Activated CD4-positive, alpha-beta memory T cell treated with anti-CD3 and anti-CD28 coated beads for 36 hours (primary cell): ENCODE measurements at places on chromosomes 16 and 17. TPM values are rescaled to one million over a fixed set of nuclear protein-coding genes. Genes with fewer than 3 reads are reported as not detected.

- H3K36me3 ChIP-seq, result no peaks in the 10 kb centered on the region
- H3K27ac ChIP-seq, result no peak overlapping the region
- no peak for DNase-seq
- H3K27me3 ChIP-seq, result peaks cover 45% of the 10 kb centered on the region
- H3K4me1 ChIP-seq, result peaks cover 14% of the 10 kb centered on the region
These were observed 3.7 kb downstream of the RHBDL3 start for GRCh38 chr17:32269377-32269776.

- DNase-seq, result peak; percentile 59
- H3K36me3 ChIP-seq, result peaks cover 37% of the 10 kb centered on the region
- H3K4me1 ChIP-seq, result peaks cover 46% of the 10 kb centered on the region
These were observed 668 bp downstream of the USP36 start for GRCh38 chr17:78839762-78840529.

- peaks cover 3% of the 10 kb centered on the region for H3K27me3 ChIP-seq
- peaks cover 15% of the 10 kb centered on the region for H3K4me1 ChIP-seq
These were observed 12.7 kb upstream of the N4BP1 start for GRCh38 chr16:48622456-48623303.

DNA sequence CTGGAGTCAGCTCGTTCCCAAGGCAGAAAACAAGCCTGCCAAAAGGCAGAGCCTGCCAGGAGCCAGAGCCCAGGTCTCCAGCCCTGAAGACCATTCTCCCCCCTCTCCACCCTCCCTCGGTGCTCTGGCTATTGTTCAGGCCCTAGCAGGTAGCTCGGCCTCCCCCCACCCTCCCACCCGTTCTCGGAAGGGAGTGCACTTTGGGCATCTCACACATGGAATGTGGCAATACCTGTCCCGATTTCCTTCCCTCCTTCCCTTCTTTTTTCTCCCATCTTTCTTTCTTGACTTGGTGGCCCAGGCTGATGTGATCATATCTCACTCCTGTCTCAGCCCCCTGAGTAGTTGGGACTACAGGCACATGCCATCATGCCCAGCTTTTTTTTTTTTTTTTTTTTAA is 12.4 kb downstream of the CNGB1 start:
- no peaks in the 10 kb centered on the region for H3K27me3 ChIP-seq
- no peak overlapping the region for H3K27ac ChIP-seq
- H3K36me3 ChIP-seq, result no peaks in the 10 kb centered on the region
- H3K4me1 ChIP-seq, result no peaks in the 10 kb centered on the region

DNA sequence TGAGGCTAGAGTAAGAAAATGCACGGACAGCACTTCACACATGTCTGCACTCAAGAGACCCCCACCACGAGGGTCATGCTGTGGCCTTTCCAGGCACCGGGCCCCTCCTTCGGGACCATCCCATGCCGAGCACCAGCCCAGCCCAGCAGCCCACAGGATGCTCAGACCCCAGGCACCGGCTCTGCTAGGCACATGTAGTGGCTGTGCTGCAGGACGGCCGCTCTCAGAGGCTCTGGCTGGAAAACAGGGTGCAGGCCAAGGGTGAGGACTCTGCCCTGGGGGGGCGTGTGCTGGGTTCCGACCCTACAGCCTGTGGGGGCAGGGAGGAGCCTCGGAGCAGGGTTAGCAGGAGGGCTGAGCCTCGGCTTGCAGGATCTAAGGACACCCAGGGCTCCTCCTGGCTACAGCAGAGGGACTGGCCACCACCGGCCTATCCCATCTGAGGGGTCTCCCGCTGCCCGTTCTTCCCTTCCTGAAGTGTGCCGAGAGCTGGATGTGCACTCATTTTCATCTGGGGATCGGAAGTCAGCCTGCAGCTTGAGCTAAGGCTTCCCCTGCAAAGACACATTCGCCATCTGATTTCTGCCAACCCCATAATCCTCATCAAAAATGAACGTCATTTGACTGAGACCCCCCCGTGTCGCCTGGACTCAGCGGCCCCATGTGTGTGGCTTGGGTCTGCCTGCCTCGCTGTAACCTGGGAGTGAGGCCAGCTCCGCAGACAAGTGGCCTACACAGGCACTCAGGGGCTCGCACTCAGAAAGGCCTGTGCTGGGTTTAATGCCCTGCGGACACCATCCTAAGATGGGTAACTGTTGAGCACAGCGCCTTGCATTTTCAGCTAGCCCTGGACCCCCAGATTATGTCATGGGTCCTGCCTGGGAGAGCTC is 293.1 kb upstream of the FOXF1 start:
- no peak overlapping the region for H3K4me3 ChIP-seq
- no peaks in the 10 kb centered on the region for H3K4me1 ChIP-seq
- H3K36me3 ChIP-seq, result no peaks in the 10 kb centered on the region

- H3K36me3 ChIP-seq, result peaks cover 3% of the 10 kb centered on the region
- DNase-seq, result no peak
- no peaks in the 10 kb centered on the region for H3K27me3 ChIP-seq
- no peak overlapping the region for H3K4me3 ChIP-seq
- H3K4me1 ChIP-seq, result peaks cover 2% of the 10 kb centered on the region
These were observed 187.0 kb downstream of the CCDC182 start for GRCh38 chr17:57557834-57558681.

DNA sequence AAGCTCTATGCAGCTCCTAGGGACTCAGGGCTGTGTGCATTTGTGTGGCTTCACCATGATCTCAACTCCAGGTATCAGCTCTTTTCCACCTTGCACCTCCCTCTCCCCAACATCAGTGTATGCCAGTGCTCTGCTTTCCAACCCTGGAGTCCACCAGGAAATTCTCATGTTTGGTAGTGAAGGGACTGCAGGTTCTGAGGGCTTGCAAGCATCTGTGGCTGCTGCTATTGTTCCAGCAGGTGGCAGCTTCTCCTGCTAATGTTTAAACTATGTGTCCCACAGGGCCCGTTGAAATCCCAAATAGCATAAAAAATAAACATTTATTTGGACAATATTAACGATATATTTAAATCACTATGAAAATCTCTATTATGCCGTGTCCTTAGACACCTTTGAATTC is 82.0 kb downstream of the RGS9 start:
- no peak for DNase-seq
- no peaks in the 10 kb centered on the region for H3K36me3 ChIP-seq
- peaks cover 11% of the 10 kb centered on the region for H3K27me3 ChIP-seq
- H3K4me3 ChIP-seq, result no peak overlapping the region
- H3K4me1 ChIP-seq, result no peaks in the 10 kb centered on the region

DNA sequence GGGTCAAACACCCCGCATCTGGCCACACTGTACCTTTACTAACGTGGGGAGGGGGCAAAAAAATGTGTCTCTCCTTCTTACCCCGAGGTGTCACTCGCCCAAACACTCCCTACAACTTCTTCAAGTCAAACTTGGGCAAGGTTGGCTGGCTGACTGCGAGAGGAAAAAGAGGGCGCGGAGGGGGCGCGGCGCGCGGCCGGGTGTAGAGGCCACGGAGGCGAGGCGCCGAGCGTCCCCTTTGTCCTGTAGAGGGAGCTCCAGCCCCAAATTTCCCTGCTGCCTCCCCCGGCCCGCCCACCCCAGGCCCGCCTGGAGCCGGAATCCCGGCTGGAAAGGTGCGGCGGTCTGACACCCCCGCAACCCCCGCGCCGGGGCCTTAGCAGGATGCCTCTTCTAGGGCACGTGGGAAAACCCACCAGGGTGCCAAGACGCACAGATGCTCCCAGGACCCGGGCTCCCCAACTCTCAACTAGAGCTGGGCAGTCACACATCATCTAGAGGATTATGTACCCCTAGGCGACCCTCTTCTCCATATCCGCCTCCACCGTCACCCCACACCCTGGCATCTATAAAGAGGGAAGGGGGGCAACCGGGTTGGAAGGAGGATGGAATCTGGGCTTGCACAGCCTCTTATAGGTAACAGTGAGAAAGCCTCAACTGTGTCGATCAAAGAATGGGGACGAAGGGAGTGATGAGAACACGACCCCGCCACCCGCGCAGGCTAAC is 4.2 kb downstream of the IRX3 start:
- no peaks in the 10 kb centered on the region for H3K36me3 ChIP-seq
- H3K27me3 ChIP-seq, result peaks cover 57% of the 10 kb centered on the region
- no peak overlapping the region for H3K4me3 ChIP-seq
- no peak overlapping the region for H3K27ac ChIP-seq
- peaks cover 21% of the 10 kb centered on the region for H3K4me1 ChIP-seq
- peak; percentile 52 for DNase-seq

DNA sequence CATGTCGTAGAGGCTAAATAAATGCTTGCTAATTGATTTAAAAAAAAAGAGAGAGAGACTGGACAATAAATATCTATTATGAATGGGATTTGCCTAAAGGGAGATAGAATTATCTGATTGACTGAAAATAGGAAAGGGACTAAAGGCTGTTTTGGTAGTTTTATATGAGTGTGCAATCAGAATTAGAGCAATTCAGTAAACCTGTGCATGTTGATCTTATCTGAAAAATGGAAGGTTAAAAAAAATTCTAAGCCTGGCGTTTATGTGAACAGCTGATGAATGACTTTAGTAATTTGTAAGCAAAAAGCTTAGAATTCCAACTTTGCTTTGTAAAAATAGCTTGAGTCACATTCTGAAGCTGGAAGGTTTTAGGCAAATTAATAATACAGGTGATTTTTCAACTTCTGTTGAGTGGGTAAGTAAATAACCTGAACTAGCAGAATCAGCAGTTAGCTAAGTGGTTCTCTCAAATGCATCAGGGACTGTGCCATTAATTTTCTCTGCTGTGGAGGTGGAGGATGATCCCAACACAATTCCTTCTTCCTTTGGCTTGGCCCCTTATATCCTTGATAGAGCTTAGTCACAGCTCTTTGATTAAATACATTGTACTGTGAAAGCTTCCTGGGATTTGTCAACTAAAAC is 254.4 kb downstream of the PHKB start:
- no peak overlapping the region for H3K4me3 ChIP-seq
- peaks cover 6% of the 10 kb centered on the region for H3K4me1 ChIP-seq
- no peaks in the 10 kb centered on the region for H3K36me3 ChIP-seq

DNA sequence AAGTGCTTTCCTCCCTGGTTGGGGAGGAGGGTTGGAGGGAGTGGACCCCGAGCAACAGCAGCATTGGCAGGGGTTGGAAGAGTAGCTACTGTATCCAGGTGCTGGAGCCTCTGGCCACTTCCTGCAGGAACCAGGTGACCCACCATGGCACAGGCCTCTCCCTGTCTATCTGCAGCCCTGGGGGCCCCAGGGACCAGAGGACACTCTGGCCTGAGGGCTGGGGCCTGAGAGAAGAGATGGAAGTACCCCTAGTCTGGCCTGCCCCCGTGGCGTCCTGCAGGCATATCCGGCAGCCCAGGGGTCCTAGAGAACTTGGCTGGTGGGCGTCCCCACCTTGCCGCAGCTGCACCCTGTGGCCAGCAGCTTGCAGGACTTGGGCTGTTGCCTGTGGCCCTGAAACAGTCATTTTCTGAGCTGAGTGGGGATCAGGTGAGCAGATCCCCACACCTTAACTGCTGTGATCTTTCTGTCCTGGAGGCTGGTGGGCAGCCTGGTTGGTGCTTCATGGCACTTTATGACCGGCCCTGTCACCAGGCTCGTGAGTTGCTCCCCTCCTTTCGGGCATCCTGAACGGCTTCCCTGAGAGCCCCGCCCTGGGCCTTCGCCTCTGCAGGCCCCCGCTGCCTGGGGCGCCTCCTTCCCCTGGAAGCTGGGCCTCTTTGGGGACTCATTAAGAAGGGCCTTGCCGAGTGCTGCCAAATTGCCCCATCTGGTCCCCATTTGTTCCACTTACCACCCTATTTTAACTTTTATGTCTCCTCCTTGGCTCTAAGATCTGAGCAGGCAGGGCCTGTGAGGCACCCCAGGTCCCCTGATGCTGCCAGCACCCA is 298.6 kb downstream of the SEC14L1 start:
- peak overlapping the region; percentile 24 for H3K4me3 ChIP-seq
- H3K27me3 ChIP-seq, result no peaks in the 10 kb centered on the region
- peak overlapping the region; percentile 98 for H3K27ac ChIP-seq
- H3K4me1 ChIP-seq, result peaks cover 97% of the 10 kb centered on the region

DNA sequence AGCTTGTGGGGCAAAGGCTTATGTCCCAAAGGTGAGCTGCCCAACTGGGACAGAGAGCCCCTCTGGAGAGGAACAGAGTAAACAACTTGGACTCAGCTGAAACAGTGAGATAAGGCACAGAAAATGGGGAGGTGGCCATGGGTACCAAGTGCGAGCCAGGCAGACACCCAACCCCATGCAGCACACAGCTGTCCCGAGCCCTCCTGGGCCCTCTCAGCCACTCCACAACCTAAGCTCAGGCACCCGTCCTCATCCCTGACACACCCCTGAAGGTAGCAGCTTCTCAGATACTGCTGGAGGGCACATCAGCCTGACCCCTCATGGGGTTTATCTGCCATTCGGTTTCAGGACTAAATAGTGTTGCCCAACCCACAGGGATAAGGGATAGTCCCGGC is 4.8 kb upstream of the GFOD2 start:
- peaks cover 13% of the 10 kb centered on the region for H3K4me1 ChIP-seq
- H3K27ac ChIP-seq, result no peak overlapping the region
- DNase-seq, result no peak
- H3K4me3 ChIP-seq, result no peak overlapping the region
- peaks cover 6% of the 10 kb centered on the region for H3K36me3 ChIP-seq
- no peaks in the 10 kb centered on the region for H3K27me3 ChIP-seq

GRCh38 chr16:64919929-64920607 is 201.8 kb downstream of the CDH11 start:
- H3K36me3 ChIP-seq, result no peaks in the 10 kb centered on the region
- H3K4me3 ChIP-seq, result no peak overlapping the region
- H3K4me1 ChIP-seq, result no peaks in the 10 kb centered on the region
- H3K27ac ChIP-seq, result no peak overlapping the region

- DNase-seq, result no peak
- peaks cover 86% of the 10 kb centered on the region for H3K36me3 ChIP-seq
- H3K27me3 ChIP-seq, result no peaks in the 10 kb centered on the region
- peak overlapping the region; percentile 33 for H3K27ac ChIP-seq
These were observed 49.7 kb upstream of the ENDOV start for GRCh38 chr17:80365001-80365965.

GRCh38 chr16:68069511-68070248 is 15.5 kb upstream of the NFATC3 start:
- peak; percentile 71 for DNase-seq
- peaks cover 61% of the 10 kb centered on the region for H3K4me1 ChIP-seq
- H3K36me3 ChIP-seq, result peaks cover 44% of the 10 kb centered on the region
- no peaks in the 10 kb centered on the region for H3K27me3 ChIP-seq
- H3K4me3 ChIP-seq, result no peak overlapping the region

SLC5A10 gene
- total RNA-seq, result not detected

CD300E gene
- not detected for total RNA-seq

METTL16 gene
- total RNA-seq, result 44.0 TPM

KIF19 gene
- total RNA-seq, result 0.59 TPM

MED31 gene
- 25.9 TPM for total RNA-seq

CACNB1 gene
- total RNA-seq, result 14.1 TPM

CLDN7 gene
- total RNA-seq, result 1.6 TPM

AATF gene
- 85.6 TPM for total RNA-seq

ATP2C2 gene
- total RNA-seq, result not detected

MMP28 gene
- total RNA-seq, result not detected

PPP1R27 gene
- not detected for total RNA-seq

OTOP3 gene
- not detected for total RNA-seq

SPATA22 gene
- total RNA-seq, result not detected

FBXW10B gene
- total RNA-seq, result 1.1 TPM

TMEM238L gene
- not detected for total RNA-seq

VMO1 gene
- not detected for total RNA-seq

NUDT7 gene
- 10.1 TPM for total RNA-seq
